ENCODE measurements at places on chromosomes 3 and 15.

GRCh38 chr15:65532738-65533051, 2.4 kb downstream of the HACD3 start:
- no peak for DNase-seq

DNA sequence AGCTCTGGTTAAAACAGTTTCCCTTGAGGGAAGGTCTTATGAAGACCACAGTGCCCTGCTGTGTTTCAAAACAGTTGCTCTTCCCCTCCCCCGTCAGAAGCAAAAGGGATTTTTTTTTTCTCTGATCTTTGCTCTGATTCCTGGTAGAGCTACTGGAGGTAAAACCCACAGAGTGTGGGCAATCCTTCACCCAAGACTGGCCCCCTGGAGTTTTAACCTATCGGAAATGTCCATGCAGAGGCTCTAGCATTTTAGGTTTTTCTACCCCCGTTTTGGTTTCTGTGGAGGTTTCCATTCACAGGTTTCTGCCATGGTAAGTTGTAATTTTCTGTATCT, 27.7 kb downstream of the GRM2 start:
- no peak for DNase-seq

GRCh38 chr15:74809242-74809641, 3.4 kb upstream of the LMAN1L start:
- no peak for DNase-seq

DNA sequence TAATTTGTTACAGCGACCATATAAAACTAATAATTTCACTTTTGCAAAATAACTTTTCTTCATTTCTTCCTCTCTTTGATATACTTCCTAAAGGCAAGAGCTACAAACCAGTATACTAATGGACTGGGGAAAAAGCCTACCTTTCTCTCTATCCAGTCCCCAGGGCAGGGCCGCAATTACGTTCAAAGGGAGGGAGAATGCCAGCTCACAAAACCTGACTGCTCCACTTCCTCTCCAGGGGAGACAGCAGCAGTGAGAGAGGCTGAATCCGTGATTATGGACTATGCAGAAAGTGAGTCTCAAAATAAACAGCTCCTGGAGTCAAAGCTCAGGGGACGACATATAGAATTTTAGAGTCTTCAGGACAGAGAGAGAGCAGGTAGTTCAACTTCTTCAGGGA, 126.9 kb upstream of the HES1 start:
- no peak for DNase-seq

All from G401 (cell line).